ENCODE measurements at places on chromosomes 6 and 20.

- DNase-seq = no peak
Observed at GRCh38 chr6:119446609-119447008, 97.0 kb upstream of the MAN1A1 start.

DNA sequence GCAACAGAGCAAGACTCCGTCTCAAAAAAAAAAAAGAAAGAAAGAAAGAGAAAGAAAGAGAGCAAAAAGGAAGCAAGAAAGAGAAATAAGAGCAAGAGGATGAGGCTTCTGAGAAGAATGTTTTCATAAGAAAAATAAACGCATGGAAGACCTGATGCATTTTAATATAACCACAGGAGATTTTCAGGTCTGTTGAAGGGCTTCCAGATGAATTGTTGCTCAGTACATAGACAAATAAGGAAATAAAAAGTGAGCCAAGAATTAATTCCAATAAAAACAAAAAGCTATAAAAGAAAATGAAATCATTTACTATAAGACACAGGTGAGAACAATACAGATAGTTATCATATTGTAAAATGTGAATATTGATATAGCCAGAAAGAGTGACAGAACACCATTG lies 43.5 kb downstream of the PERP start:
- DNase-seq = no peak

DNA sequence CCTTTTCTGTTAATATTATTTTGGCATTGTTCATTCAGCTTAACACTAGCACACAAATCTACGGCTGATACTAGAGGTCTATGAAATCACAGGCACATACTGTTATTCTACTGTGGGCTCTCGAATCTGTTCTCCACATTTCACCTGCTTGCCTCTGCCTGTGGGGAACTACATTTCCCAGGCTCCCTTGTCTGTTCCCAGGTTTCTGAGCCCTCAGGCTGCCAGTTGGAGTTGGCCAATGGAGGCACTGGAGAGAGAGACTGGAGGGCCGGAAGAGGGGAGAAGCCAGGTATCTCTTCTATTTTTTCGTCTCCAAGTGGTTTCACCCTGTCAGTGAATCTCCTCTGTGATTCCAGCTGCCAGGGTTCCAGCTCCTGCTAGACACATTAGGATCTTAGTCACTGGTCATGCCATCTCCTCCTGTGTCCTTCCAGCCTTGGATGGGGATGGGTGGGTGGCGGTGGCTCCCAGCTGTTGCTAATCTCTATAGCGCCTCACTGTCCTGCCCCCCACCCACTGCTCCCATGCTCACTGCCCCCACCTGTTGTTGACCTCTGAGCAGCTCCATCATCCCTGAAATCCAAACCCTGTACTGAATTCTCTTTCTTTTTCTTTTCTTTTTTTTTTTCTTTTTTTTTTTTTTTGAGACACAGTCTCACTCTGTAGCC lies 188.2 kb downstream of the LRFN2 start:
- DNase-seq = no peak

DNA sequence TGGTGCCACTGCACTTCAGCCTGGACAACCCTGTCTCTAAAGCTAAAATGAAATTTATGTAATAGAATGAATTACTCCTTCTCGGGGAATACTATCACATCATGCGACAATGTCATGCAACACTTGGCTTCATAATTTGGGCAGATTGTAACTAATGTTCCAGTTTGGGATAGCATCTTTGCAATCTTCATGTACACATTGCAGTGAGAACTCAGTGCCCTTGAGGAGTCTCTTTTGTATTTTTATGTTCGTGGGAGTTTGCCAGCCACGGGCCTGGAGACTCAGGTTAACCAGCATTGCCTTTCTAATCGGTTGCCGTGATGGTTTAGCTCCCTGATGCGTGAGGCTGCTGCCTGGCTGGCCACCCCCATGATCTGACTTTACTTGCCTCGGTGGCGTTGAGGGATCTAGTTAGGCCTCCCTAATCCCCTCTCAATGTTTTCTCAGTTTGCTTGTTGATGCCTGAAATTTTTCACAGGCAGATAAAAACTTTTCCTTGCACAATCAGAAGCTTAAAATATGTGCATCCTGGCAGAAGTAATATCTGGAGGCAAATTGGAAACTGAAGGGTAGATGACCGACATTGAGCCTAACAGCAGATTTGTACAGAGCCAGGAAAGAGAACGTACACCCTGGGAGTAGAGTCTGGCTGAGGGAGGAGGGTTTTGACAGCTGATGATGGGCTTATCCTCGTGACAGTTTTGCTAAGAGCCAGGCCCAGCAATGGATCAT lies 2.4 kb downstream of the GMPR start:
- DNase-seq = no peak

GRCh38 chr20:16740365-16741072 lies 7.6 kb upstream of the OTOR start:
- DNase-seq = no peak

DNA sequence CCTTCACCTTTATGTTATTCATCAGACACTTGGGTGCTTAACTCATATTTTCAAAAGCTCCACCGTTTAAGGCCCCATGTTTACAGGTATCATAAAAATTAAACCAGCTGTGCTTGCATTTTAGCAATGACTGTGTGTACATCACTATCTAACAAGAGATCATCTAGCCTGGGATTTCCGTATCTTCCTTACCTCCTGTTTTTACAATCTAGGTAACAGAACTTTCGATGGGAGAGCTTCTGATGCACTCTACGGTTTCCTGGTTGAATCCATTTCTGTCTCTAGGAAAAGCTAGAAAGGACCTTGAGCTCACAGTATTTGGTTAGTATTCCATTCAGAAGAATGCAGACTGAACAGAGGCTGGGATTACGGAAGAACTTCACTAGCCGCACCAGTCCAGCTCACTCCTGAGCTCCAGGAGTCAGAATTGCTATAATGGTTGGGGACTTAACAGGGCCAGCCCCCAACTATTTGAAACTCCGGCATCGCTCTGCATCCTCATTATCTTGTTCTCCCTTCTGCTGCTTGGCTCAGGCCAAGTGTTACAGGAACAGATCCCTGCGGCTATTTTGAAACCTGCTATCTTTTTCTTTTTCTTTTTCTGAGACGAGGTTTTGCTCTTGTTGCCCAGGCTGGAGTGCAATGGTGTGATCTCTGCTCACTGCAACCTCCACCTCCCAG lies 13.0 kb upstream of the CLDN20 start:
- no peak for DNase-seq
